GM23338 (cell line): ENCODE measurements at places on chromosomes 1 and 21. TPM values are rescaled to one million over a fixed set of nuclear protein-coding genes. Genes with fewer than 3 reads are reported as not detected.
A peak's percentile ranks its signal among the peaks of the same experiment; 100 is the strongest.

NTMT2 gene
- total RNA-seq = not detected in 2 replicates

CD247 gene
- 1.4 TPM in 1 of 2 replicates, not detected in the other for total RNA-seq

A3GALT2 gene
- total RNA-seq = not detected in 2 replicates

SLAMF9 gene
- total RNA-seq = not detected in 2 replicates

RGS8 gene
- total RNA-seq = 1.0 and 2.5 TPM in 2 replicates

RGSL1 gene
- not detected in 2 replicates for total RNA-seq

GPATCH2 gene
- total RNA-seq = 19.4 and 26.7 TPM in 2 replicates

CYYR1 gene
- 23.8 and 25.6 TPM in 2 replicates for total RNA-seq

- DNase-seq = peak; percentile 35
Observed at GRCh38 chr1:9128166-9128519, 759 bp downstream of the GPR157 start.

DNA sequence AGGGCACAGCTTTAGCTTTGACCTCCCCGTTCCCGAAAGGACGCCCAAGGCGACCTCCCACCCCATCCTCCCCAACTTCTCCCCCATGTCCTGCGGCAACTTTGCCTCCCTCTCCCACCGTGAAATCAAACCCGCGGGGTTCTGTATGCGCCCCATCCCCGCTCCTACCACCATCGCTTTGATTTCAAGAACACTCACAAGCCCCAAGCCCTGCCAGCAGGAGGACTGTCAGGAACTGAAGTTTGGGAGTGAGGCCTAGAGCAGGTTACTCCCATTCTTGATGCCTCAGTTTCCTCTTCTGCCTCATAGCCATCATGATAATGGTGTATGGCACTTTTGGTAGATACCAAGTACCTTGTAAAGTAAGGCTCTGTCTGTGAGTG, 2.3 kb downstream of the PTPRU start:
- peak; percentile 47 for DNase-seq

GRCh38 chr1:27145934-27146354, 9.0 kb downstream of the SLC9A1 start:
- DNase-seq = no peak

- DNase-seq = no peak
Observed at GRCh38 chr21:15688016-15688415, 41.8 kb upstream of the USP25 start.

DNA sequence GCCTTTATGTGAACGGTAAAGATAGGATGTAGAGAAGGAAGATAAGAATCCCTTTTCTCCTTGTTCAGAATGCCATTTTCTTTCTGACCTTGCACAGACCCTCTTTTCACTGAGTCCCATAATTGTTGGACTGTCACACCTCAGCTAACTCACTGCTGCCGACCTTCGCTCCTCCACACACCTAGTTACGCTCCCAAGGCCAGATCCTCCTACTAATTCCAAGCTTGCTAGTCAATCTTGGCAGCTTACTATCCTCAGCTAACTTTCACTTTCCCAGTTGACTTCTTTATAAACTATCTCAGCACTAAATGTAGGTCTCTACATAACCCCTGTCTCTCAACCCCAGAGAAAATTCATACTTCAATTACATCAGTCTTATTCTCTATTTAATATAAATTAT, 471.8 kb upstream of the PRMT6 start:
- no peak for DNase-seq

DNA sequence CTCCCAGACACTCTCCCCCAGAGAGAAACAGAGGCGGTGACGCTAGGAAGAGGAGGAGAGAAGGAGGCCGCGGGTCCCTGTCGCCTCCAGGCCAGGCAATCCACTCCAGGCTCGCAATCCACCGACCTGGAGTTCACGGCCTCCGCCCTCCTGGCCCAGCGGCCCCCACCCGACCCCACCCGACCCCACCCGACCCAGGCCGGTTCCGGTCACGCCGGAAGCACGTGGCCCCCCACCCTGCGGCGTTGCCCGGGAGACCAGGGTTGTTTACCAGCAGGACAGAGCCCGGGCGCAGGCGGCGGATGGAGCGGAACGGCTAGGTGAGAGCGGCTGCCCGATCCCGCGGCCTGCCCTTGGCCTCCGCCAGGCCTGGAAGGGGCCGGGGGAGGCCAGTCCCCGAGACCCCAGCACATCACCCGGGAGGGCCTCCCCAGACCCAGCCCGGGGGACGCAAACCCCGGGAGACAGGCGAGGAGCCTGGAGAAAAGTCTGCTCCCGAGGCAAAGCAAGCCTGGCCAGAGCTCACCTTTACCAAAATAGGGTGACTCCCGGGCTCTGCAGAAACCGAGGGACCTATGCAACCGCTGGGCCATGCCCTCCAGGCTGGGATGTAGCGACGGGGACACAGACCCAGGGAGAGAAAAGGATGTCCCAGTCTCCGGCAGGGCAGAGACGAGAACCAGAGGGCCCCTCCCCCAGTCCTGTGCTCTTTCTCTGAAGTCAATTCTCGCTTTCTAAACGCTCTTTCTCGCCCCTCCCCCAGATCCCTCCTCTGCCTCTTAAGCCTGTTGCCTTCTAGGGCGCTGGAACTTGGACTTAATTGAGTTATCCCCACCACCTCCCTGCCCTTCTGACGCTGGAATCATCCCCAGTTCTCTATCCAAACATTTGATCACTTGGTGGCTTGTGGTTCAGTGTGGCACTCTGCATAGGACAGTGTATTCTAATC, at the start of the genes PLA2G2C and UBXN10:
PLA2G2C (minus strand) TSS at position 685 of the 949 bp plus-strand sequence. CDS start 9,155 bp downstream, outside the sequence.
UBXN10 (plus strand) TSS at position 263 of the 949 bp plus-strand sequence. CDS start 4,466 bp downstream, outside the sequence.
- peak; percentile 85 for DNase-seq

DNA sequence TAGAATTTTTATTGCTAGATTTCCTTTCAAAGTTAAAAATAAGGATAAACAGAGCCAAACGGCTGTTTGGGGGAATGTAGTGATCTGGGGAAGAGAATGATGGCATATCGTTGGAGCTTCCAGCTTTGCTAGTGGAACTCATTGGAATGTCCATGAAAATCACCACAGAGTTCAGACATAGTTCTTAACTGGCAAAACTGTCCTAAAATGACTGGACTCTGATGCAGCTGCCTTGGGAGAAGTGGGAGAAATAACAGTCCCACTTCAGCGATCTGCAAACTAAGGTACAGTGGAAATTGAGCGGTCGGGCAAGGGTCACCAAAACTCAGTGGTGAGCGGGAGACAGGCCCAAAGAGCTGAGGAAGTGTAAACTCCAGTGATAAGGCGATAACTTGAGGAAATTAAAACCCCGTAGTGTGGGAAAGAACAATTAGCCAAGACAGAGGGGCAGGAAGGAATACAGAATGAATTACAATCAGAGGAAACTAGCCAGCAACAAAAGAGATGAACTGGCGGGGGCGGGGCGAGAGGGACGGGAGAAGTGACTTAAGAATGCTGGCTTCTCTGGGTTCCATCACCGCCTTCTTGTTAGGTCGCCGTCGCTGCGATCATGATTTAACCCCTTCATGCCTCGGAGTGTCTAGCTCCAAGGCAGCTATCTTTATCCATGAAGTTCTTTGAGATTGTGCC, 89.8 kb upstream of the ARHGAP29 start:
- DNase-seq = peak; percentile 95

DNA sequence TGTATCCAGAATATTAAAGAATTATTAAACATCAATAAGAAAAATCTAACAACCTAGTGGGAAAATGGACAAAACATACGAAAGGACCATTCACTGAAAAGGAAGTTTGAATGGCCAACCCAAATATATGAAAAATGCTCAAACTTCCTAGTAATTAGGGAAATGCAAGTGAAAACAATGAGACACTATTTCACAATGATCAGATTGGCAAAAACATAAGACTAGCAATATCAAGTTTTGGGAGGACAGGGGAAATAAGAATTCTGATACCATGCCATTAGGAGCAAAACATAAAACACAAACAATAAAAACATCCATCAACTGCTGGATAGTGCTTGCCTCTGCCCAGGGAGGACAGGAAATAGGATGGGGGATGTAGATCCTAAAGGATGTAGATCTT, 14.3 kb downstream of the XCL2 start:
- no peak for DNase-seq

GRCh38 chr1:53521924-53522552, 62.8 kb downstream of the DMRTB1 start:
- DNase-seq = no peak

- no peak for DNase-seq
Observed at GRCh38 chr1:185894791-185895190, 160.6 kb downstream of the HMCN1 start.

DNA sequence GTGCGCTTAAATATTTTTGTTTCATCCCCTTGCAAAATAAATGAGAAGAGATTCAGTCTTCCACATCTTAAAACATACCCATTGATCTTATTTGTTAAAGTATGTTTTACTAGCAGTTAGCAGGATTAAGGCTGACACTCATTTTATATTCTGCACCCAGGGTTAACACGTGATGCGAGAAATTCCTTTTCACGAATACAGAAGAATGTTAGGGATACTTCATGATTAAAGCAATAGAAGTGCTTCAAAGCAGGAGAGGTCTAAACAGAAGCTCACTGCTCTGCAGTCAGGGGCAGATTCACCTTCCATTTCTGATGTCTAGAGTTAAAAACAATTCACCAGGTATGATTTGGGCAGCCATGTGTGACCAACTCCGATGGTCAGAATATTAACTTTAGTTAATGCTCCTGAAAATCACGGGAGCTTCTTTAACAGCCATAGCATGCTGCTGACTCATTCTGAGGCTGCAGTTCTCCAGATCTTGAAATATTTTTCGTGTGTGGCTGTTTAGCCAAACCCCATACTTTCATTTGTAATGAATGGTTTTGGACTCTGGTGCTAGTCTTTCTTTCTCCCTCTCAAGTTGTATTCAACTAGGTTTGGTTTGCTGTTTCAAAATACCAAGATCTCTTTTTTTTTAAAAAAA, 19.7 kb downstream of the BCAR3 start:
- no peak for DNase-seq

GRCh38 chr1:59484096-59484495, 187.2 kb downstream of the FGGY start:
- DNase-seq = no peak

DNA sequence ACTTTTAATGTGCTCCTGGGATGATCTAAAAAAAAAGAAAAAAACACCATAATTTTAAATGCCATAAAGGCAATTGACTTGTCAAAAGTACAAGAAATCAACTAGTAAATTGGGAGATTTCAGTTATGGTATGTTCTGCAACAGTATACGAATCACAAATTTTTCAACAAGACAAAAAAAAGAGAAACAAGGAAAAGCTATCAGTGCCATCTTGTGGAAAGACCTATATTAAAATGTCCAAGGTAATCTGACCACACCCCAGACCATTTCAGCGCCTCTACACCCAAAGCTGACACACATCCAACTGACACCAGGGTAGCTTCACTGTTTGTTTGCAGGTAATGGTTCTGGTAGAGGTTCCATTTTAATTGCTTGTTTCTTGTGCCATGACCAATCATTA, 5.0 kb upstream of the DUSP23 start:
- DNase-seq = no peak

DNA sequence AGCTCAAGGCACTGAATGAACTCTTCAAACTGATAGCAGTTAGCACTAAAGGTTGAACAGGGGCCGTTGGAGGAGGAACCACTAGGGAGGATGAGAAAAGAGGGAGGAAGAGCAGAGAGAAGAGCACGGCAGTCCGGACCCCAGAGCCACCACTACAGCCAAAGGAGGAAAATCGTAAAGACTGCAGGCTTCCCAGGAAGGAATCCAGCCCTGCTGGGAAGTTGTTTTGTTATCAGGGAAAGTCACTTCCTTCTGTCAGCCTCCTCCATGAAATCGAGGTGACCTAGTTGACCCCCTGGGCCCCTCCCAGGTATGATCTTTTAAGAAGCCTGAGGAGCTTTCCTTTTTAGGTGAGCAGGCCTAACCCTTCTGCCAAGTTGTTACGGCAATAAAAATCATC, 88.2 kb downstream of the PBX1 start:
- DNase-seq = peak; percentile 54

DNA sequence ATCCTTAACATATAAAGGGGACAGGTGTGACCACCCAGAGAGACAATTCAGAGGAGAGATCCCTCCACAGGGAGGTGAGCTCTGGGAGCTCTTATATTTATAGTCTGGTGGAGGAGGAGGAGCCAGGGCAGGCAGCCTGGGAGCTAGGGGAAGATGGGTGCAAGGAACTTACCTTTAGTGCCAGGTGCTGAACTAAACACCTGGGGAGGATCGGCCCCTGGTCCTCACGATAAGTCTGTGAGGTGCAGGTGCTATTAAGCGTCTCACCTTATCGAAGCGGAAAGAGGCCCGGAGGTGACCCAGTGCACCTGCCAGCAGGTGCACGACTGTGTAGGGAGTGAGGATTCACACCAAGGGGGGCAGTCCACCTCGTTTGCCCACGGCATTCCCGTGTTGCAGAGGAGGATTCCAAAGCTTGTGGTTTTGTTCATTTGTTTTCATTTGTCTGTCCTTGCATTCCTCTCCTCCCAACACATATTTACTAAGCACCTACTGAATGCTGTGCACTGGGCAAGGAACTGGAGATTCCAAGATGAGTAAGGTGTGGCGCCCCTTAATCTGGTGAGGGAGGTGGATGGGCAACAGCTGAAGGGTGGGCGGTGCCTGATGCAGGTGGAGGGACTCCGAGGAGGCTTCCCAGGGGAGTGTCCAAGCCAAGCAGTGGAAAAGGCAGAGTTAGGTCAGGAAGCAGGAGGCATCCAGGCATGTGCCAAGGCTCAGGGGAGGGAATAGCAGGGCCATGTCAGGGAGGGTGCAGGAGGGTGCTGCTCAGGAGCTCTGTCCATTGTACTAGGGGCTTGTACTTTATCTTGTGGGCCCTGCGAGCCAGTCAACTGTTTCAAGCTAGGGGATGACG, 11.5 kb downstream of the ARHGEF10L start:
- peak; percentile 67 for DNase-seq

DNA sequence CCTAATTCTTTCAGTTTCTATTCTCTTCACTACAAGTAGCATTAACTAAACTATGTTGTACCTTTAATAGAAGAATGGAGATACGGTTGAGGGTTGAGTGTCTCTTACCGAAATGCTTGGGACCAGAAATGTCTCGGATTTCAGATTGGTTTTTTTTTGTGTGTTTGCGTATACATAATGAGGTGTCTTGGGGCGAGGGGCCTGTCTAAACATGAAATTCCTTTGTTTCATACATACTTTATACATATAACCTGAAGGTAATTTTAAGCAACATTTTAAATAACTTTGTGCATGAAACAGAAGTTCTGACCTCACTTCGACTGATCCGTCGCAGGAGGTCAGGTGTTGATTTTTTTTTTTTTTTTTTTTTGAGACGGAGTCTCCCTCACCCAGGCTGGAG, 36.3 kb upstream of the MYOCOS start:
- no peak for DNase-seq

DNA sequence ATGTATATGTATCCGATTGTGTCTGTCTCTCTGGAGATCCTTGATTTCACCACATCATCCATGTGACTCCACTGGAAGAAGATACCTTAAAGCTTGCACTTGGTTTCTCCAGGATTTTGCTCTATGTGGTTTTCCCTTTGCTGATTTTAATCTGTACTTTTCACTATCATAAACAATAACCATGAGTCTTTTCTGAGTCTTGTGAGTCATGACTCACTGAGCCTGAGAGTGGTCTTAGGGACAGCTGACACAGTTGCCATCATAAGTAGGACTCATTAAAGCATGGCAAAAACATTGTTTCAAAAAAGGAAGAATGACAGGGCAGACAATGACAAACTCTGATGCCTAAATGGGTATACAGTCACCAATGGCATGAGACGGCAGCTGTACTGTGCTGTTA, 226.2 kb downstream of the AKT3 start:
- no peak for DNase-seq

- no peak for DNase-seq
Observed at GRCh38 chr21:42983103-42983502, 8.7 kb downstream of the PKNOX1 start.

GRCh38 chr1:78617615-78618026, 2.6 kb upstream of the IFI44L start:
- DNase-seq = peak; percentile 95
